Ascending aorta (tissue), 2 donors: ENCODE measurements at places on chromosomes 1 and 21. TPM values are rescaled to one million over a fixed set of nuclear protein-coding genes. Genes with fewer than 3 reads are reported as not detected.

Gene MPL
- total RNA-seq: not detected

Gene NGF
- 2.1 TPM for total RNA-seq

DNA sequence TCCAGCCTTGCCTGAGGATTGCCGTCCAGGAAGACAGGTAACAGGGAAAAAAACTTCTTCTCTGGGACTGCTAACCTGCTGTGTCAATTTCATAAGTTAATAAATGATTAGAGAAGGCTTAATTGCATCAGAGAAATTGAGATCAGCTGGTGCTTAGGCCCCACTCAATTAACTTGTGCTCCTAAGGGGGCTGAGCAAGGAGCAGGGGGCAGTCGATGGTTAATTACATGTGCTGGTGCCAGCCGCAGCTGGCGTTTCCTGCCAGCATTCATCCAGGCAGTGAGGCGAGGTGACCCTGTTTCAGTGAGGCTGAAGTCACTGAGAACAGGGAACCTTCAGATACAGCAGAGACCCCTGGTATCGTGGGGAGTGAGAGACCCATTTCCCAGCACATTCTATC lies 60.0 kb downstream of the FAM163A start:
- no peak for DNase-seq

DNA sequence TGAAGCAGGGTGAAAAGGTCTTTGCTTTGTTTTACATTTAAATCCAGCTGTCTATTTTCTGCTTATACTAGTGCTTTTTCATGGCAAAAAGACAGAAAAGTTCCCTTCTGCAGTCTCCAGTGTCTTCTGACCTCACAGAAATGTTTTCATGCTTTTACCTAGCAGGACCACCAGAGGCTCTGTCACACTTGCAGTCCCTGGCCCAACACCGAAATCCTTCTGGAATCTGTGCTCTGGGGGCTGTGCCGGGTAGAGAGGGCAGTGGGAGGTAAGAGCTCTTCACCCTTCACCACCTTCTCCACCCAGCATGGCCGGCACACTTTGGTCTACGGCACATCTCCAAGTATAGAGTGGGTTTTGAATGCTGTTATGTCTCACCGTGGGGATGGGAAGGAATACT lies 20.8 kb downstream of the GNAT2 start:
- no peak for DNase-seq

- DNase-seq: no peak
Measured at GRCh38 chr1:47699492-47700235, 261.8 kb downstream of the FOXD2 start.
